ENCODE measurements at places on chromosomes 16 and 17. TPM values are rescaled to one million over a fixed set of nuclear protein-coding genes. Genes with fewer than 3 reads are reported as not detected.

The KRTAP4-8 gene
- not detected for total RNA-seq

The LRRC37B gene
- total RNA-seq: 15.4 TPM

- no peak overlapping the region for H3K27ac ChIP-seq
- no peaks in the 10 kb centered on the region for H3K4me1 ChIP-seq
- no peak overlapping the region for H3K4me3 ChIP-seq
- H3K36me3 ChIP-seq: no peaks in the 10 kb centered on the region
- DNase-seq: no peak
Observed at GRCh38 chr17:50511058-50511457, 2.8 kb downstream of the MYCBPAP start.

GRCh38 chr17:82400830-82401229 lies 17.3 kb upstream of the HEXD start:
- H3K27ac ChIP-seq: no peak overlapping the region
- H3K4me1 ChIP-seq: no peaks in the 10 kb centered on the region
- H3K36me3 ChIP-seq: no peaks in the 10 kb centered on the region

DNA sequence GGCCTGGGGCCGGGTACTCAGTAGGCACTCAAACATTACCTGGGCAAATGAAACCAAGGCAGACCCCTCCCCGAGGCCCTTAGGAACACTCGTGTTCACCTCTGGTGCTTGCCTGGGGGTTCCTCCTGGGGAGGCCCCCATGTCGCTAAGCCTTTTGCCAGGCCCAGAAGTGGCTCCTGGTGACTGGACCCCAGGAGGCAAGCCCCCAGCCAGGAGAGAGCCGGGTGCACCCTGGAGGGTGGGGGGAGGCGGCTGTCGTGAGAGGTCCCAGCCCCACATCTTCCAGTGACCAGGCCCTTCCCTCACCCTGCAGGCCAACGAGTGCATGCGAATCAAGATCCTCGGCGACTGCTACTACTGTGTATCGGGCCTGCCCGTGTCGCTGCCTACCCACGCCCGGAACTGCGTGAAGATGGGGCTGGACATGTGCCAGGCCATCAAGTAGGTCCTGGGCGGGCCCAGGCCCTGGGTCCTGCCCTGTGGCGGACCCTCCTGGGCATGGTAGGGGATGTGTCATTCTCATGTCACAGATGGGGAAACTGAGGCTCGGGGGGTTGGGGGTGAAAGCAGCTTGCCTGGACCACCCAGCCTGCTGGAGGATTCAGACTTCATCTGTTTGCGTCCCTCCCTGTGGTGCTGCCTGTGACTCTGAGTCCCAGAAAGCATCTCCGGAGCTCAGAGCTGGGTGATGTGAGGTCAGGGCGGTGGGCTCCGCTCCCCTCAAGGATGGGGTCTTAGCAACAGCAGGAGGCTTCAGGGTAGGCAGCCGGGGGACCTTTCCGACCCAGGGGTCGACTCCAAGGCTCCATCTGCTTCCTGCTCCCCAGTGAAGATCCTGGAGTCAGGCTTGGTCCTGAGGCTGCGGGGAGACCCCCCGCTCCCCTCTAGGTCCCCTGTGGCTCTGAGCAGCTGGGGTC lies 32.5 kb downstream of the ADCY7 start:
- DNase-seq: peak; percentile 66
- no peaks in the 10 kb centered on the region for H3K36me3 ChIP-seq
- H3K27me3 ChIP-seq: no peaks in the 10 kb centered on the region
- H3K4me1 ChIP-seq: no peaks in the 10 kb centered on the region
- no peak overlapping the region for H3K27ac ChIP-seq
- no peak overlapping the region for H3K4me3 ChIP-seq

GRCh38 chr16:88810912-88811768 lies 588 bp downstream of the APRT start:
- H3K27me3 ChIP-seq: no peaks in the 10 kb centered on the region

The WSCD1 gene
- 8.0 TPM for total RNA-seq

- peak overlapping the region; percentile 11 for H3K27ac ChIP-seq
- H3K36me3 ChIP-seq: no peaks in the 10 kb centered on the region
- H3K27me3 ChIP-seq: no peaks in the 10 kb centered on the region
Observed at GRCh38 chr17:77234695-77235094, 93.9 kb downstream of the SEC14L1 start.

The MYO1C gene
- total RNA-seq: 273 TPM

Measured in aorta (tissue), 5 donors.